ENCODE measurements at places on chromosomes 5 and 9.

DNA sequence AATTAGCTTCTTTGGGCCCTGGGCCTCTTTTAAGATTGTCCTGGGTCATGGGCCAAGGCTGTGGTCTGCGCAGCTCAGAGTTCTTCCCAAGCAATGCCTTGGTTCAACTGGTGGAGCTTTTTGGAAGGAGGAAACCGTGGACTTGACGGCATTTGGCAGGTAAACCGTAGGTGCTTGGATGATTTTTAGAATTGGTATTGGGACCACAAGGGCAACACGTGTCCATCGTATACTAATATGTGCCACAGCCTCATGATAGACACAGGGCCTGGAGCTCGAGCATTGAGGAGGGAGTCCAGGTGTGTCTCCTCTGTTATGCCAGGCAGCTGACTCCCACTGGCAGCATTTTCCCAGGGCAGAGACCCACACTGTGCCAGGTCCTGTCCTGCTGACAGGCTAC is 120.9 kb upstream of the PITX1 start:
- no peak for DNase-seq

DNA sequence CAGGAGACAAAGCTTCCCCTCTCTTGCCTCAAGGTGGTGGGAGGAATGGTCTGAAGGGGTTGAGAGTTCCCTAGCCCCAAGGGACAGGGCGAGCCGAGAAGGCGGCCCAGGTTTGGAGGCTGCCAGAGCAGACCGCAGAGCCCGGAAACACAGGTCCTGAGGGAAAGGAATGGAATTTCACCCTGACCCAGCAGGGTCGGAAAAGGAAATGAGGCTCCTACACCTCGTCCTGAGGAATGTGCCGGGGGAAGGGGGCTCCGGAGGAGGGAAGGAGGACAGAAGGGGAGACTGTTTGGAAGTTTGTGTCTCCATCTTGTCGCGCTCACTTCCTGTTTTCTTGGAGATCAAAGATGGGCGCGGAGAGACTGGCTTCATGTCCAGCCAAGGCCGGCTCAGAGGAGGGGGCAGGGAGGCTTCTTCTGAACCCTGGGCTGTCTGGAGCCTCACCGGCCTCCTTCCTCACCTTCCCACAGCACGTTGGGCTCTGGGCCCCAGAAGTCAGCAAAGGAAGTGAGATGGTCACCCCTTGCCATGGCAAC is 9.6 kb downstream of the ENG start:
- DNase-seq, result no peak

DNA sequence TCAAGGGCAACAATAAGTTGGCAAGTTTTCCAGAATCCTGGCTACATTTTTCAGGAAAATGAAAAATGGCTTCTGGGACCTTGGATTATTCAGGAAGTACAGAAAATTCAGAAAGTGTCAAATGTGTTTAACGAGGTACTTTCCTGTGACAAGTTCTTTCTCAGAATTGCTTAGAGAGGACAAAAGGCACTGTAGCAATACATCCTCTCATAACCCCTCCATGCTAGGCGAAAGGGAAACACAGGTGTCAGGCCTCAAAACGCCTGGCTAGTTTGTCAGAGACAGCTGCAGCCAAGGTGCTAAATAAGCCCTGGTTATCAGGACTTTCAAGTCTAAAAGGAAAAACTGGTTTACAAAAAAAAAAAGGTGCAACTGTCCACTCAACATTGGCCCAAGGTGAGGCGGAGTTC is 115.2 kb downstream of the GNAQ start:
- DNase-seq, result no peak

GRCh38 chr5:79754865-79755555 is 65.4 kb downstream of the CMYA5 start:
- no peak for DNase-seq

DNA sequence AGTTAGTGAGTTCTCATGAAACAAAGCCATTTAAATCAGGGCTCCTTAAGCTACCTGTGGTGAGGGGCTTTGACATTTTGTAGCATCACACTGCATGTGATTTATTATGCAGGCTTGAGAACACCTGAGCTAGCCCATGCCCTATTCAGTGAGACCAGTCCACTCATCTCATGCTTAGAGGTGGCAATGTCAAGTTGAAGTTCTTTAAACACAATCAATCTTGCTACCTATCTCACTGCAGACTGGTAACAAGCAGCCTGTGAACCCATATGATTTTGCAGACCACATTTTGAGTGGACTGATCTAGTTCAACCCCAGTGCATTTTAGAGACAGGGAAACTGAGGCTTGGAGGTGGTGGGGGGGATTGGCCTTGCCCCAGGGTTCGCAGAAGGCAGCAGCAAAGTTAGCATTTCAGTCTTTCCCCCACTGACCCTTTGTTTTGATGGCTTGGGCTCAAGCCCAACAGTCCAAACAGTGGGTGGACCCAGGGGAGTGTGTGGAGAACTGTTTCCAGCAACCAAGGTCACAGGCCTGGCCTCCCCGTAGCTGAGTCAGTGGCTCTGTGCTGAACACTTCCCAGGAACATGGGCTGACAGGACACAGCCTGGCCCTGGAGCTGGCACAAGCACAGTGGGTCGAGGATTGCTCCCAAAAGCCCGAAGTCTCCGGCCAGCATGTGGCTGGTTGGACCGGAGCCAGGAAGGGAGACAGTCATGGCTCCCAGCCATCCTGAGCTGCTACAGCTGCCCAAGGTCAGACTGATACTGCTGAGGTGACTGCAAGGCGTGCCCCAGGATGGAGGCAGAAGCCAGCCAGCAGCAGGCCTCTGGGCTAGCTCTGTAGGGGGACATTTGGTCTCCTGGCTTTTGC is 95.3 kb downstream of the RGS3 start:
- DNase-seq, result no peak

DNA sequence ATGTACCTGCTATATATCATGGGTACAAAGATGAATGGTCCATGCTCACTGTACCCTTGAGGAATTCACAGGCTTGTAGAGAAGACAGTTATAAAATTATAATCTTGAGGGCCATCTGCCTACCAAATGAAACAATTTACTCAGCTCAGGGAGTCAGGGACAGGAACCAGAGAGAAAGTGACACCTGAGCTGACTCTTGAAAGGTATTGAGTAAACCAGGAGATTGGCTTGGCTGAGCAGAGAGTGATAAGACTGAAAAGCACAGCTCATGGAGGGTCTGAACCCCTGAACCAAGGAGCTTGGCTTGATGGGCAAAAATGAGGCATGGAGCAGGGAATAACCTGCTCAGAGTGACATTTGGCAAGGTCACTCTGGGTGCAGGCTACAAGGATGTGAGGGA is 147.3 kb downstream of the FAM114A2 start:
- DNase-seq, result no peak

DNA sequence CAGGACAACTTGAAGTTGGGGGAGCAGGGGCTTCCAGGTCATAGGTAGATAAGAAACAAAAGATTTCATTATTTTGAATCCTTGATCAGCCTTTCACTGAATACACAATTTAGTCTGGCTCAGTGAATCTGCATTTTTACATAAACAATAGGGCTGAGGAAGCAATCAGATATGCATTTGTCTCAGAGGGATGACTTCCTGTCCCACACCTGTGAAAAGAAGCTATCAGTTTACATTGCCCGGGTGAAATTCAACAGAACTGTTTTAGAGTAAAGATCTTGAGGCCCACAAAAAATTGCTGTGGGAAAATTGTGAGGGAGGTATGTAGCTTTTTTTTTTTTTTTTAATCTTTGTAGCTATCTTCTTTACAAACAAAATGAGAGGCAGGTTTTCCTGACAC is 38.3 kb downstream of the DNAJB5 start:
- no peak for DNase-seq

DNA sequence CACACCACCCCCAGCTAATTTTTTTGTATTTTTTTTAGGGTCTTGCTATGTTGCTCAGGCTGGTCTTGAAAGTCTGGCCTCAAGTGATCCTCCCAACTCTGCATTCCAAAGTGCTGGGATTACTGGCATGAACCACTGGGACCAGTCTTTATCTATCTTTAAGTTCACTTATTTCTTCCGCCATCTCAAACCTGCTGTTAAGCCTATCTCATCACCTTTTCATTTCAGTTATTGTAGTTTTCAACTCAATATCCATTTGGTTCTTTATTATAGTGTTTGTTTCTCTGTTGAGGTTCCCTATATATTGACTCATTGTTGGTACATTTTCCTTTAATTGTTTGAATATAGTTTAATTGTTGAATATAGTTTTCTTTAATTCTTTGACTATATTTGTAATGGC is 48.1 kb downstream of the GALNT12 start:
- DNase-seq, result no peak

DNA sequence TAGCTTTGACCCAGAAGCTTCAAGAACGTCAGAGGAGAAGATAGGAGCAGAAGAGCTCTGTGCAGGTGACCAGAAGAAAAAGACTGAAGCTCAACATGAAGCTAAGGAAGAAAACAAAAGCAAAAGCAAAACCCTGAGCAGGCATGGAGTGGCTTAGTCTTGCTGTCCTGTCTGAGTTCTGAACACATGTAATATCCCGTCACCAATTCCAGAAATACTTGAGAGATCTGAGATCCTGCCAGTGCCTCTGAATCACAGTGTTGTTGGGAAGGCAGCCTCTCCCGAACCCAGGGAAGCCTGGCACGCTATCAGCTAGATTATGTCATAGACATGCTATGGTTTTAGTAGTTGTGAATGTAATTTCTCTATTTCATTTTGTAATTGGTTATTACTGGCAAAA is 235.7 kb downstream of the ICE1 start:
- DNase-seq, result no peak

DNA sequence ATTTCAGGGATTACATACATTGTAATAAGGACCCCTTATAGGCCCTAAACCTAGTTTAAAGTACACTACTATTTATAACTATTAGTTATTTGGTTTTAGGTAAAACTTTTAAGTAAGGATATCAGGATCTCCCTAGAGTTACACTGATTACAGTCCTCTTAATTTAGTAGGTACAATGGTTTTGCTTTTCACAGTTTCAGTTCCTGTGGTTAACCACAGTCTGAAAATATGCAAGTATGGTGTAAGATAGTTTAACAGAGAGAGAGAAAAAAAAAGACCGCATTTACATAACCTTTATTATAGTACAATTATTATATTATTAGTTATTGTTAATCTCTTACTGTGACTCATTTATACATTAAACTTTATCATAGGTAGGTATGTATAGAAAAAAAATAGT is 725.3 kb upstream of the PTPRD start:
- no peak for DNase-seq

DNA sequence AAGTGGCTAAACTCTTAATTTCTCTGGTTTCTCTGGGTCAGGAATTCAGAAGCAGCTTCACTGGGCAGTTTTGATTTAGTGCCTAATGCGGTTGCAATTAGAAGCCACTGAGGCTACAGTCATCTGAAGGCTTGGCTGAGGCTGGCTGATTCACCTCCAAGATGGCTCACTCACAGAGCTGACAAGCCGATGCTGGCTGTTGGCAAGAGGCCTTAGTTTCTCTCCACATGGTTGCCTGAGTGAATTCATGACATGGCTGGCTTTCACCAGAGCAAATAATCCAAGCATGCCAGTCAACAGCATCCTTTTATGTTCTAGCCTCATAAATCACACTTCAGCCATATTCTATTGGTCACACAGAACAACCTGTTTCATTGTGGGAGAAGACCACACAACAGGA is 2.8 kb upstream of the CDK7 start:
- no peak for DNase-seq

DNA sequence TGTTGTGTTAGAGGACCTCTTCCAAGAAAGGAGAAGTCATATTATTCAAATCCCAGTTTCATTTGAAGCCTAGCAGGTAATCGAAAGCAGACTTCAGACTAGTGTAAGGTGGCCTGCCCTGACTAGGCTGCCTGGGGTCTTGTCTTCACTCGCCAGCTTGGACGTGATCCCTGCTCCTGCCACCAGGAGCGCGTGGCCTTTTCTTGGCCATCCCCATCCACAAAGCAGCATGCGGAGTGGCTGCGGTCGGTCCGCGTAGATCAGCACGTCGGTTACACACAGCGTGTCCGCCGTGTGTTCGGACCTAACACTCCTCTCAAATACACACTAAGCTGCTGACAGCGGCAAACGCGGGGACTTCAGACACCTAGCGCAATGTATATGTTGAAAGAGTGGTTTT is 37.3 kb downstream of the CFAP77 start:
- DNase-seq, result peak; percentile 49

- no peak for DNase-seq
Observed at GRCh38 chr5:10562201-10563109, 1.4 kb upstream of the ANKRD33B start.

- DNase-seq, result no peak
Observed at GRCh38 chr5:143569213-143569701, 165.8 kb upstream of the NR3C1 start.

- DNase-seq, result no peak
Observed at GRCh38 chr9:84278130-84278529, 62.4 kb downstream of the SLC28A3 start.

- DNase-seq, result no peak
Observed at GRCh38 chr5:27489701-27490100, 451.3 kb upstream of the CDH9 start.

DNA sequence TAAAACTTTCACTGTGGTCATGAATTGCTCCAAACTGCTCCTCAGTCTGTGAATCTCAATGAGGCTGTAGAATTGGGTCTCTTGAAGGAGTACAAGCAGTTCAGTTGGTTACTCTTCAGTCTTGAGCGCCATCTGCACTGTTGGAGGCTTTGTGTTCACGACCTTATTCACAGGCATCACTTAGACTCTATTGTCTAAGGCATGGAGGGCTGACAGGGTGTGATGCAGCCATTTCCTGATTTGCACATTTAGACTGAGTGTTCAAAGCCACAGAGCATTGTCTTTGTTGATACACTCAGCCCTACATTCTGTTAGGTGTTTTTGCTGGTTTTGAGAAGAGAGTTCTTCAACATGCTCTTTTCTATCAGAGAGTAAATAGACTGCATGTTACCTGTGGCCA is 355.9 kb upstream of the RIOK2 start:
- DNase-seq, result no peak

DNA sequence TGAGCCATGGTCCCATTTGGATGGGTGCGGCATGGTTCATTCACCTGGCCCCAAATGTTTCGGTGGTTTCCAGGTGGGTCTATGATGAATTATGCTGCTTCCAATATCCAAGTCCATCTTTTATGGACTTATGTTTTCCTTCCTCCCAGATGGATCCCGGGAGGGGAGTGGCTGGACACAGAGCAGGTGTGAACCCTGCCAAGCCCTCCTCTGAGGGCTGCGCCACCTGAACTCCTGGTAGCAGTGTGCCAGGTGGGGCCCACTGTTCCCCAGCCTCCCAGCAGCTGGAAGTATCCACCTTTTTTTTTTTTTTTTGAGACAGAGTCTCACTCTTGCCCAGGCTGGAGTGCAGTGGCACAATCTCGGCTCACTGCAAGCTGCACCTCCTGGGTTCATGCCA is 42.9 kb downstream of the WNK2 start:
- no peak for DNase-seq

DNA sequence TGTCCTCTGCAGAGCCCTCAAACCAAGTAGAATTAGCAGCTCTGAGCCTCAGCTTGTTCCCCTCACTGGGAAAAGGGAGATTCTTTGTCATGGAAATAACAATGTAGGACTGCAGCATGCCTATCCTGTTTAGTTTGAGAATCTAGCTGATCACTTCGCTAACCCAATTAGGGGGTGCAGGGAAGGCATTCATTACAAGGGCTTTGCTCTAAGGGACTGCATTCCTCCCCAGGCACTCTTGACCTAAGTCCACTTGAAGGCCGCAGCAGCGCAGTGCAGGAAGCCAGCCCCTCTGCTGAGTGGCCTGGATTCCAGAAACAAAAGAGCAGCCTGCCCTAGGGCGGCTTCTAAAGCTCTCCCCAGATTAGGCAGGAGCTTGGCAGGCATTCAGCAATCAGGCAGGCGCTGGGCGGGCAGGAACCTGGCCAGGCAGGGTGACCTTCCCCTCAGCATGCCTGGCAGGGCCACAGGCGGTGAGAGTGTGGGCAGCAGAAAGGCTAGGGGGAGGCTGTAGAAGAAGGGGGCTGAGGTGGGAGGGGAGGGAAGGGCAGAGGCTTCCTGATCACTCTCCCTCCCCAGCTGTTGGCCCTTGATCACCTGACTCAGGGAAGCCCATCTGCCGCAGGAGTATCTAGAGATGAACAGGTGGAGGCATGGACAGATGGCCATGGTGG is 24.8 kb downstream of the CCNJL start:
- DNase-seq, result no peak
